ENCODE measurements at places on chromosomes 4 and X.

DNA sequence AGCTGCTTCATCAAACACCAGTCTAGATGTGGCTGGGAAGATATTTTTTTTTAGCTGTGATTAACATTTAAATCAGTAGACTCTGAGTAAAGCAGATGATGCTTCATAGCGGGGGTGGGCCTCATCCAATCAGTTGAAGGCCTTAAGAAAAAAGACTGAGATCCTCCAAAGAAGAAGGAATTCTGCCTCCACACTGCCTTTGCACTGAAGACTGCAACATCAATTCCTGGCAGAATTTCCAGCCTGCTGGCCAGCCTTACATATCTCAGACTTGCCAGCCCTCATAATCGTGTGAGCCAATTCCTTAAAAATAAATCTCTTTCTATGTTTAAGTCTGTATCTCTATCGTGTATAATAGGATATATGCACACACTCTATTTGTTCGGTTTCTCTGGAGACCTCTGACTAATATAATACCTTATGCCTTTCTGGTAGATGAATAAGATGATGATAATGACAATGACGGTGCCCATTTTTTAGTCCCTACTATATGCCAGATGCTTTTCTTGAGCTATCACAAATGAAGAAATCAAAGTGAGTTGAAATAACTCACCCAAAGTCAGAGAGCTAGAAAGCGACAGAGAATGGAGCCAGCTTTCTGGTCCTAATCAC is 66.1 kb upstream of the SOD3 start:
- DNase-seq = no peak

DNA sequence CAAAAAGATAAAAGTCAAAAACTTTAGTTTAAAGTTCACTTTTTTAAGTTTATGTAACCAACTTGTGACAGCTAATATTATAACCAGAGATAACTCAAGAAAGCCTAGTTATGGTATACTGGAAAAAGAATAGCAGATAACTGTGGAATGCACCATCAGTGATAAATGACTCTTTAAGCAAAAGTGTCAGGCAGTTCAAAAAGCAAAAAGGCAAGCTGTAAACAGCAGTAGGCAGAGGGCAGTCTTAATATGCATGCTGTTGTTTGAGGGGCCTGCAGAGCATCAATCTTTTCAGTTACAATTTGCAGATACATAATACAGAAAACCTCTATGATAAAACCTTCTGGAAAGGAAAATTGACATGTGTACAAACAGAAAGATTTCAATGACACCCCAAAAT is 81.8 kb upstream of the JADE1 start:
- DNase-seq = no peak

DNA sequence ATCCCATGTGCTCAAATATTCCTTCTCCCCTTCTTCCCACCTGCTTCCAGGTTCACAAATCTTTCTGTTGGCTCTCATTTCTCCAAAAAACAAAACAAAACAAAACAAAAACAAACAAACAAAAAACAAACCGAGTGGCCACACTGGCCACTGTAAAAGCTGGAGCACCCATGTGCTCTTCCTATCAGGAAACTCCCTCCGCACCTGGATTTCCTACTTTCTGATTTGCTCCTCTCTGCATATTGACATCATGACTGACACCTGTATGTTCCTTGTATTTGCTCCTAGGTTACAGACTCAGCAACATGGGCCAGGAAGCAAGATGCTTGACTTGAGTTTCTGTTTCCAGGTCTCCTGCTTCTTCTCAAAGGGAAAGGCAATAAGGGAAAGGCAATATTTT is 258.8 kb downstream of the GPC3 start:
- no peak for DNase-seq

- peak; percentile 69 for DNase-seq
Measured at GRCh38 chr4:3292571-3293400, at the start of gene RGS12. TSS of gene RGS12 (plus strand) at chr4:3293021. CDS start at chr4:3316171, 23,150 bp downstream.

GRCh38 chr4:140156529-140157171 is 2.7 kb upstream of the MAML3 start:
- no peak for DNase-seq

DNA sequence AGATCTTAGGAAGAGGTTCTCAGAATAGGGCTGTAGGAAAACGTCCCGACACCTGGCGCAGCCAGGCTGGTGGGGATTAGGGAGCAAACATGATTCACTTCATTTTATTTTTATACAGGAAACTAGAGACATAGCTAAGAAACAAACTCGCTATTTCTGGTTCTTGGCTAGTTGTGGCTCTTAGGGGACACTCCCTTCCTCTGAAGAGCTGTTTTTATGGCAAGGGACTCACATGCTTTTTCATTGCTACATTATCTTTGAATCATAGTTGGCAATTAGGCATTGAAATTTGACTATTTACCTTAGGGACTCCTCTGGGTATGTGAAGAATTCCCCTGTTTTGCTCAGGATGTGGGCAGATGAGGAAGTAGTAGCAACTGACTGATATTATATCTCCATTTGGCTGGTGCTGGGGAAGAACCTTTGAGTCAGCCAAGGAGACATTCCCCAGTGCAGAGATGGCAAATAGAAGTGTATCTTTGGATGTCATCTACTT is 174.5 kb downstream of the SMIM20 start:
- peak; percentile 43 for DNase-seq
